Activated naive CD4-positive, alpha-beta T cell treated with anti-CD3 and anti-CD28 coated beads, Interleukin-2, amount 50 U/mL, for 72 hours (primary cell): ENCODE measurements at places on chromosomes 5 and 9.

DNA sequence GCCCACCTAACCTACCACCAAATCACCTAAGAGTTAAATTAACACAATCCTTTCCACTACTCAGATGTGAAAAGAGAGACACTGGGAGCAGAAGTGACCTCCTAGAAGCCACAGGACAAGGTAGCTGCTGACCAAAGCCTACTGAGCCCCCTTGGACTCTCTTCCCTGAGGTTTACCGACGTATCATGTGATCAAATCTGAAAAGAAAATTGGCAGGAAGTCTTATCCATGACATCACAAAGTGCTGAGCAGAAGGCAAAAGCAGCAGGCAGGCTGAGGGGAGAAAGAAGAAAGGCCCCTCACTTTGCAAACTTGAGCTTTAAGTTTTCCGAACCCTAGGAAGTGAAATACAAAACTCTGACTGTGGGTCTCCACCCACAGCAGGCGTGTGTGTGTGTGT lies 11.1 kb downstream of the PRELID2 start:
- DNase-seq: no peak

DNA sequence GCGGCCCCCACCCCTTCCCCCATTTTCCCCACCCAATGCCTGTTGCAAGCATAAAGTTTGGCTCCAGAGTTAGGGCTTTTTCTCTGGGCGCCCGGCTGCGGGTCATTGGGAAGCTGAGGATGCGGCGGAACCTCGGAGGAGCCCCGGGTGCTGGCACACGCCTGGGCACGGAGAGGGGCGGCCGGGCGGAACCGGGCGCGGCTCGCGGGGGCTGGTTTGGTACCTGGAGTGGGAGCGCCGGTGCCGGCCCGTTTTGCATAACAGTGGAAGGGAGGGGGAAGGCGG lies 1.2 kb downstream of the PPARGC1B start:
- DNase-seq: no peak

DNA sequence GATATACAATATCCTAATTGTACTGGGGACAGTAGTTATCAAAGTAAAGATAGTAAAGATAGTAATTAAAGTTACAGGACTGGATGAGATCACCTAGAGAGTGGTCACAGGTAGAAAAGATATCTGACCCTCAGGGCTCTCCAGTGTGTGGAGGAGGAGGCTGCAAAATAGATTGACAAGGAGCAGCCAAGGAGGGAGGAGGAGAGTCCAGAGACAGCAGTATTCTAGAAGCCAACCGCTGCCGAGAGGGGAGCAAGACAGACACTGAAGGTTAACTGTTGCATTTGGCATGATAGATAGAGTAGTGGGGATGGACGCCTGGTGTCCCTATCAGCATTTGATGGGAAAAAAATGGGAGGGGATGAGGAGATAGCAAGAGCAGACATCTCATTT lies 17.0 kb upstream of the F2RL1 start:
- no peak for DNase-seq

- DNase-seq: no peak
Measured at GRCh38 chr5:35188031-35188457, 42.2 kb downstream of the PRLR start.

- no peak for DNase-seq
Measured at GRCh38 chr9:88926781-88927505, 64.3 kb upstream of the S1PR3 start.

DNA sequence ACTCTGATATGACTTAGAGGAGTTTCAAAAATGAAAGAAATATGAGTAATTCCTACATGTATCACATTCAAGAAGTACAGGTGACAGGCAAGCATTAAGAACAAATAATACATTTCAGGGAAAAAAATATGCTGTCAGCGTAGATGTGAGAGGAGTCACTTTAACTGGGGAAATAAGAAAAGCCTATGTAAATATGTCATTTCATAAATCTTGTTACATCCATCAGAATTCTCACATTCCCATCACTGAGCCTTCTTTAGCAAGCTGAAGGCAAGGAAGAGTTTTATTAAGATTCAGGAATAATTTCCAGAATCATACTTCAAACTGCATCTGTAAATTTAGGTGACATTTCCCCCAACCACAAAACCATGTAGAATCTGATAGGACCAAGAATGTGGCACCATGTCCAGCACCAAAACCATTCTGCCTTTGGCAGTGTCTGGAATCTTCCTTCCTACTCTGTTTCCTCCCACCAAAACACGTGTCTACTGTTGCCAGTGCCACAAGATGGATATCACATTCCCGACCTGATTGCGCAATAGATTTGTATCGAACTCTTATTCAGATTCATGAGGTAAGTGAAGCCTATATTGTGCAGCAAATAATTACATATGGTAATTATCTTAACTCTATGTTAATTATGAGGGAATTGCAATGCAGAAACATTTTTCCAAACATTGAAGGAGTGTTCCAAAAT lies 690.9 kb downstream of the ISL1 start:
- DNase-seq: no peak

DNA sequence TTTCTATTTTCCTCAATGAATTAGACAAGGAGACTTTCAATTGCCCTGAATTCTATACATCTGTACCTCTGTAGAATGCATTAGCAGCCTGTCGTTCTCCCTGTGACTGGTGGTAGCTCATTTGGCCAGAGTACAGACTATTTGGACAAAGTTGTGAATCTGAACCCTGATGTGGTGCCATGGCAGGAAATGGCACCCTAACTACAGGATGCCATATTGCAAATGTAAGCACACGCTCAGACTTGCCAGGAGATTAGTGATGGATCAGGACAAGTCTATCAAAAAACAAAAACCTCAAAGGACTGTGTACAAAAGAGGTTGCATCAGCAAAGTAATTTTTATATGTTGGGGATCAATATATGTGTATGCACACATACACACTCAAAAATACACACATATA lies 58.3 kb downstream of the SVEP1 start:
- no peak for DNase-seq

- DNase-seq: no peak
Measured at GRCh38 chr5:138725818-138726416, 27.3 kb upstream of the CTNNA1 start.

DNA sequence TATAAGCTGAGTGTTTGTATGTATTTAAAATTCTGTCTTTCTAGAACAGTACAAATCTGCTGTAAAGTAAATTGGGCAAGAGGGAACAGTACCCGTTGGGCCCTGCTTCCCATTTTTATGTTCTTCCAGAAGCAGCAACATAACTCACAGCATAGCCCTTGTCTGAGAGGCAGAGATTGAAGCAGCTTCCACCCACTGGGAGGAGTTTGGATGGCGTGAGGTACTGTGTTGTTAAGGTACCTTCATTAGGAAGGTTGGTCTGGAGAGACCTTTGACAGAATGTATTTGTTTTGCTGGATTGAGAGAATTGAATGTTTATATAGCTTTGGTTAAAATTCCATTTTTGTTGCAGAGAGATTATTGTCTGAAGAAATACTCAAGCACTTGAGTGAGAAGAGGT lies 24.8 kb downstream of the RAI14 start:
- no peak for DNase-seq

DNA sequence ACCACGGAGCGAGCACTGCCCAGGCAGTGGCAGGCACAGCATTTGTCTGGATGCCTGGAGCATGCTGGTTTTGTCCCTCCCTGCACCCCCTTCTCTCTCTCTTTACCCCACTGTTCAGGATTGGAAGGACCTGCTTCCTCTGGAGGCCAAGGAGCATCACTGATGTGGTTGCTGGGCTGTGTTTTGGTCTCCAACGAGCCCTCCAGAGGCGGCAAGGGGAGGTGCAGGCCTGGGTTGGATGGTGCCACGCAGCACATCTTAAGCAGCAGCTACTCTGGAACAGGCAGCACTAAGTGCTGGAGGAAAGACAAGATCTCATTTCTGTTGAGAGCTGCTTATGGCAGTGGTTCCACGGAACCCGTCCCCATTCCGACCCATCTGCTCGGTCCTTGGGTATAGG lies 139.6 kb downstream of the CMYA5 start:
- DNase-seq: no peak

- DNase-seq: no peak
Measured at GRCh38 chr5:107100121-107100520, 570.6 kb downstream of the EFNA5 start.

- DNase-seq: no peak
Measured at GRCh38 chr5:28957450-28957849, 1919.1 kb upstream of the CDH9 start.

GRCh38 chr5:81151546-81151945 lies 81.6 kb upstream of the CKMT2 start:
- no peak for DNase-seq

- no peak for DNase-seq
Measured at GRCh38 chr5:141356950-141357349, 2.1 kb downstream of the PCDHGA4 start.

DNA sequence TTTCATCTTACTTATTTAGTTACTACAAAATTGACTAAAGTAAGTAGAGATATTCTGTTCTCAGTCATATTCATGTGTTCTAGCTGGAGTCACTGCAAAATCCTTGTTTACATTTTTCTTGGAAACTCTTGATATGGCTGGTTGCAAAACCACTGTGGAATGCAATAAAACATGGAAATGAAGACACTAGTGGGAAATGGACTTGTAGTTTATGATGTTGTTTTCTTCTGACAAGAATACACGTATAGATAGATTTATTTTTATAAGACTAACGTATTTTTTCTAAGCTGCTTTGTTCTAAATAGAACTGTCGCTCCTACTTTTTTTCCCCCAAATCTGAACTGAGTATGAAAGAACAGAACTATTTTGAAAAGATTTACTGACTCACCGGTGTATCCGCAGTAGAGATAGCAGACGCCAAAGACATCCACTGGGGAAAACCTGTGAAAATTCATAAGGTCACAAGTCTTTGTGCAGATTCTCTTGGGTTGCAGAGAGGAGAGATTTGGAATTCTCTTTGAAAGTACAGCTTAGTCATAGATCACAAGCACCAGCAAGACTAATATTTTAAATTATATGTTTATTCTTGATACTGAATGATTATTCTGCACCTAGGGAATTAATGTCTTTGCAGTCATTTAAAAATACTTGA lies 119.6 kb upstream of the TAF11L2 start:
- no peak for DNase-seq

DNA sequence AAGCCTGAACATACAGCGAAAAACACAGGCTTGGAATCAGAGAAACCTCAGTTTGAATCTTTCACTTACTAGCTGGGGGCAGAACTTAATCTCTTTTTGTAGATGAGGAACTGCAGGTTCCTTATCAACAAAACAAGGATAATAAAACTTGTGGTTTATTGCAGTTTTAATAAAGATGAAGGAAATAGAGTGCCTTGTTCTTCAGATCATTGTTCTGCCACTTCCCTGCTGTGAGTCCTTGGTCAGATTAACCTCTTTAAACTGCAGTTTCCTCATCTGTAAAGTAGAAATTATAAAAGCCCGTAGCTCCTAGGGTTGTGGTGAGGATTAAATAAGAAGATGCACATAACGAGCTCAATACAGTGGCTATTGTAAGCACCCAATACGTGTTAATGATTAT lies 57.4 kb downstream of the FEM1C start:
- DNase-seq: no peak

DNA sequence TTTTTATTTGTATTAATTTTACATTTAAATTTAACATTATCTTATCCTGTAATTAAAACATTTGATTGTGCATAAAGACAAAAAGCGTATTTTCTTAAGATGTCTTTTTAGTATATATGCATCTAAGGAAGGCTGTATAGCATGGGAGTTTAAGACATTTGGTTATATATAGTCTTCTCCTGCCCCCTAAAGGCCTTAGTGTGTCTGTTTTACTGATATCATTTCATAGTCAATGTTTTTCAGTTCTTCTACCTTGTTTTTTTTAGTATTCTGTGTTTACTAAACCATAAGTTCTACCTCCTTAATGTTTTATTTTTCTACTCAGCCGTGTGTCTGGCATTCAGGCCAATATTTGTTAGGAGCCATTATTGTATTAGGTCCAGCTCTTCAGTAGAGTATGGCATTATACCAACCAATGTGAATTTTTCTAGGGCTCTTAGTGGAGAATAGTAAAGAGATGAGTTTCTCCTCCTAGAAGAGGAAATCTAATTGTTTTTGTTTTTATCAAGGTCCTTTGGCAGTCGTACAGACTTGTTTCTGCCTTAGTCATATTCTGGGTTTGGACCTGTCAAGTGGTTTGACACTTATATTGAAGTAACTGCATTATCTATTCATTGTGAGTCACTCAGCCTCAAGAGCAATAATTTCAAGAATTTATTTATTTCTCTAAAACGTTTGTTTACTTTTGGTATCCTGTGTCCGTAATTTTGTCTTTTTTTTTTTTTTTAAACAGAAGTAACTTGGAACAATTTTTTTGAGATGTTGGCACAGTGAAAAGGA lies 74.8 kb downstream of the SLF1 start:
- no peak for DNase-seq

DNA sequence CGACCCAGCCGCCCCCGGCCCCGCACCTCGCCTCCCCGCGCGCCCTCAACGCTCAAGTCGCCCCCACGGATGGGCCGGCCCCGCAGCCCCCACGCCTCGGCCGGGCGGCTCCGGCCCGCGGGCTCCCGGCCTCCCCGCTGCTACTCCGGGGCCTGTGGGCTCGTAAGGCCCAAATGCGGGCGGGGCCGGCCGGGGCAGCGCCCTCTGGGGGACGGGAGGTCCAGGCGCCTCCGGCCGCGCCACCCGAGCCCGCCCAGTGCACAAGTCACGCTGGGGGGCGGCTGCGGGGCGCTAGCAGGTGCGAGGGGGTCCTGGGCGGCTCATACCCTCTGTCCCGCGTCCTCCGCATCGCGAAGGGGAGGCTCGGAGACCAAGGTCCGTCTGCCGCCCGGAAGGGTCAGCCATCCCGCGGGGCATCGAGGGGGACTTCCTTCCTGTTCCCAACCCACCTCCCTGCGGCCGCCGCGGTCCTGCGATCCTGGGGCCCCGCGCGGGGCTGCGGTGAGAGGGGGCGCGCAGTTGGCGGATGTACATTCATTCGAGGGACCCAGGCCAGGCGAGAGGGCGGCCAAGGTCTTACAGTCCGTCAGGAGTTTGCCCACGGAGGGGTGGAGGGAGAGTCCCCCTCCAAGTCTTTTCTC lies at the start of gene CIZ1:
Gene CIZ1 (minus strand): TSS at position 167 of the 641 bp plus-strand sequence. CDS start 715 bp downstream, outside the sequence.
- peak; percentile 81 for DNase-seq

GRCh38 chr9:9764821-9765220 lies 848.0 kb downstream of the PTPRD start:
- DNase-seq: no peak

- no peak for DNase-seq
Measured at GRCh38 chr9:108755979-108756378, 99.8 kb downstream of the ACTL7B start.

DNA sequence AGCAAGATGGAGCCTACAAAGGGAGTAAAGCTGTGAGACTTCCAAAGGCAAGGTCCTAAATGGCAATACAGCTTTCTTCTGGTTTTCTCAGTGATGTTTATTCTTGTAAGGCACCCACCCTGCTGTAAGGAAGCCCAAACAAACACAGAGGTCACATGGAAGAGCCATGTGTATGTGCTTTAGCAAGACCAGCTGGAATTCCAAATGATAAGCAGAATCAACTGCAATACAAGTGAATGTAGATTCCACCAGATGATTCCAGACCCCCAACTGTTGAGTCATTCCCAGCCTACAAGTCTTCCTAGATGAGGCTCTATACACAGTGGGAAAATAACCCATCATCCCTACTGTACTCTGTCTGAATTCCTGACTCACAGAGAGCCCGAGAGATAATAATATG lies 122.8 kb downstream of the DEPDC1B start:
- no peak for DNase-seq

- no peak for DNase-seq
Measured at GRCh38 chr5:142884029-142884428, 113.9 kb downstream of the ARHGAP26 start.

GRCh38 chr5:83401122-83401731 lies 70.3 kb upstream of the VCAN start:
- DNase-seq: no peak

GRCh38 chr9:91530829-91531228 lies 107.2 kb upstream of the NFIL3 start:
- no peak for DNase-seq
